A673 (cell line): ENCODE measurements at places on chromosomes 7 and 10. TPM values are rescaled to one million over a fixed set of nuclear protein-coding genes. Genes with fewer than 3 reads are reported as not detected.
A peak's percentile ranks its signal among the peaks of the same experiment; 100 is the strongest.

DNA sequence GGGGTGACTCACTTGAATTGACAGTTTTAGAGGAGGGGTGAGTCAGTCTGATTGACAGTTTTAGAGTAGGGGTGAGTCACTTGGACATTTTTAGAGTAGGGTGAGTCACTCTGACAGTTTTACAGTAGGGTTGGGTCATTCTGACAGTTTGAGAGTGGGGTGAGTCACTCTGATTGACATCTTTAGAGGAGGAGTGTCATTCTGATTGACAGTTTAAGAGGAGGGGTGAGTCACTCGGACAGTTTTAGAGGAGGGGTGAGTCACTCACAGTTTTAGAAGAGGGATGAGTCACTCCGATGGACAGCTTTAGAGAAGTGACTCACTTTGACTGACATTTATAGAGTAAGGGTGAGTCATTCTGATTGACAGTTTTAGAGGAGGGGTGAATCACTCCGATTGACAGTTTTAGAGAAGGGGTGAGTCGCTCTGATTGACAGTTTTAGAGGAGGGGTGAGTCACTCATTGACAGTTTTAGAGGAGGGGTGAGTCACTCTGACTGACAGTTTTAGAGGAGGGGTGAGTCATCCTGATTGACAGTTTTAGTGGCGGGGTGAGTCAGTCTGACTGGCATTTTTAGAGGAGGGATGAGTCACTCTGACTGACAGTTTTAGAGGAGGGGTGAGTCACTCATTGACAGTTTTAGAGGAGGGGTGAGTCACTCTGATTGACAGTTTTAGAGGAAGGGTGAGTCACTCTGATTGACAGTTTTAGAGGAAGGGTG lies 595.9 kb downstream of the DNAJB6 start:
- no peaks in the 10 kb centered on the region for H3K36me3 ChIP-seq
- DNase-seq = peak; percentile 4
- no peaks in the 10 kb centered on the region for H3K27me3 ChIP-seq
- H3K27ac ChIP-seq = no peak overlapping the region
- no peak overlapping the region for H3K4me3 ChIP-seq
- H3K4me1 ChIP-seq = no peaks in the 10 kb centered on the region

The MYL10 gene
- 0.30 TPM in 1 of 2 replicates, not detected in the other for total RNA-seq

- no peak overlapping the region for H3K27ac ChIP-seq
- no peaks in the 10 kb centered on the region for H3K4me1 ChIP-seq
- no peaks in the 10 kb centered on the region for H3K36me3 ChIP-seq
- no peak overlapping the region for H3K4me3 ChIP-seq
- DNase-seq = no peak
- H3K27me3 ChIP-seq = no peaks in the 10 kb centered on the region
Observed at GRCh38 chr7:24017519-24017918, 266.5 kb upstream of the NPY start.

DNA sequence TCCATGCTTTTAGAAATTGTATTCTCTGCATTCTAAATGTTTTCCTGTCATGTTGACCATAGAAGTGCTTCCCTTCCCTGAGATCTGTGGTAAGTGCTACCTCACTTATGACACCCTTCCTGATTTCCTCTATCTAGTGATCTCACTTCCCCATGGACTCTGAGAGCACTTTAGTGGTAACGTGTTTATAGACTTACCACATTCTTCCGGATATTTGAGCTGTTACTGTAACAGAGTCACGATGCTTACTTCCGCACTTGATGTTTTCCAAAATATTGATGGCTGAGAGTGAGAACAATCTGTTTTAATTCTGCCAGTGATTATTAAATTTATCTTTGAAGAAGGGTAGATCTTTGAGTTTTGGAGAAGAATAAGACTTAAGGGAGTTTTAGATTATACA lies 60.1 kb upstream of the NAMPT start:
- no peak overlapping the region for H3K4me3 ChIP-seq
- no peaks in the 10 kb centered on the region for H3K36me3 ChIP-seq
- no peak overlapping the region for H3K27ac ChIP-seq
- H3K4me1 ChIP-seq = peaks cover 20% of the 10 kb centered on the region
- no peaks in the 10 kb centered on the region for H3K27me3 ChIP-seq
- no peak for DNase-seq

The DNA2 gene
- total RNA-seq = 48.7 and 51.9 TPM in 2 replicates

DNA sequence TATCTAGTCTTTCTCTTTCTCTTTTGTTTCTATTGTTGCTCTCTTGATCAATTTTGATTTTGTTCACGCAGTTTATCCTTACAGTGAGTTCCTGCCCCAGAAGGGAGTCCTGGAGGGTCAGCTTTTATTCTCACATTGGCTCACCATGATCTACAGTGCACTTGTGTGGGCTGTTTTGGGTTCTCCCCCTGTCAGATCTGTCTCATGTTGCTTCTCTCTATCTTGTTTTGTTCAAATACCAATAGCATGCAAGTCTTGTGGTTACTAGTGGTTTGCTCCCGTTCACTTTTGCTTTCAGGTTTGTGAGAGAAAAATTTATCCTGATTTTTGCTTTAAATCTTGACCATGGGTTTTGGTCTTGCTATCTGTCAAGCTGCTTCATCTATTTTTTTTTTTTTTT lies 74.3 kb downstream of the PTN start:
- H3K4me3 ChIP-seq = no peak overlapping the region
- H3K4me1 ChIP-seq = no peaks in the 10 kb centered on the region
- no peaks in the 10 kb centered on the region for H3K27me3 ChIP-seq
- H3K36me3 ChIP-seq = no peaks in the 10 kb centered on the region
- DNase-seq = no peak

DNA sequence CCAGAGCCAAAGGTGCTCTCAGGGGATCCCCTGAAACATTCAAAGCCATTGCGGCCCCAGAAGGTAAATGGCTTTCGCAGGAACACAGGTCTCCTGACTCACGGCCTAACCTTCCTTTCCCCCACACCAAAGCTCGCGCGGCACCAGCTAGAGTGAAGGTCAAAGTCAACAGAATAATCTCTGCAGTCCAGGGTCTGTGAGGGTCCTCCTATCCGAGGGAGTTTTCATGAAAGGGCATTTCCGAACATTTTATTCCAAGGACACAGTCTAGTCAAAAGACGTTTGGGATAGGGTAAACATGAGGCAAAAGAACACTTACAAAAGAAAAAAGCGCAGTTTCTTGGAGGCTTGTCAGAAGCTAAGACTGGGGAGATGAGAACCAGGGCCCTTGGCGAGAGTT lies 559 bp upstream of the STEAP2 start:
- H3K27me3 ChIP-seq = no peaks in the 10 kb centered on the region
- H3K4me1 ChIP-seq = peaks cover 38% of the 10 kb centered on the region
- peak overlapping the region; percentile 98 for H3K27ac ChIP-seq
- H3K36me3 ChIP-seq = peaks cover 8% of the 10 kb centered on the region
- peak; percentile 48 for DNase-seq

- no peaks in the 10 kb centered on the region for H3K27me3 ChIP-seq
- H3K4me3 ChIP-seq = no peak overlapping the region
- H3K36me3 ChIP-seq = no peaks in the 10 kb centered on the region
- no peaks in the 10 kb centered on the region for H3K4me1 ChIP-seq
Observed at GRCh38 chr7:34620425-34620824, 37.6 kb upstream of the NPSR1 start.

DNA sequence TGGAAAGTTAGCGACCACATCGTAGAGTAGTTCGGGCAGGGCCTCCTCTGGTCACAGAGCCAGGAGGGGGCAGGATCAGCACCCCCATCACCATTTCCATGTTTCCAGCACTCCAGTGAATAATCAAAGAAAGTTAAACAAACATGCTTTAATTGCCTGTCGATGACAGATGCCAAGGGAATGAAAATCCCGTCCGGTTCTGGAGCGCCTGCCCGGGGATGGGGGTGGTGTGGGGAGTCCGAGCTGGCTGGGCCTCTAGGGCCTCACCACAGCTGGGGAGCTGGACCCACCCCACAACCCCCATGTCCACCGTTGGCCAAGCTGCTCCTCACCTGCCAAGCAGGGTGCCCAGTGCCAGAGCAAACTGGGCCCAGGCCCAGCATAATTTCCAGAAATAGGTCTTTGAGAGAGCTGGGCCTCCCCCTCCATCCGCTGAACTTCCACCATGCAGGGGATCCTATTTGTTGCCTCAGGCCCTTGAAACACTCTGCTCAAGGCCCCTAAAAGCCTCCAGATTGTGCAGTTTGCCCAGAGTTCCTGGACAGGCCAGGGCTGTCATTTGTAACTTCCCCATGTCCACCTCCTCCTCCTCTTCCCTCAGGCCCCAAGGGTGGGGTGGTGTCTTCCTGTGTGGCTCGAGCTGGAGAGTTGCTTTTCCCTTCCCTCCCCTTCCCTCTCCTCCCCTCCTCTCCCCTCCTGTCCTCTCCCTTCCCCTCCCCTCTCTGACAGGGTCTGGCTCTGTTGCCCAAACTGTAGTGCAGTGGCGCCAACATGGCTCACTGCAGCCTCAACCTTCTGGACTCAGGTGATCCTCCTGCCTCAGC lies 101.0 kb downstream of the MYL10 start:
- DNase-seq = no peak
- H3K4me1 ChIP-seq = no peaks in the 10 kb centered on the region
- H3K27ac ChIP-seq = no peak overlapping the region
- H3K4me3 ChIP-seq = no peak overlapping the region
- H3K36me3 ChIP-seq = no peaks in the 10 kb centered on the region

The PROSER2 gene
- 37.1 and 40.4 TPM in 2 replicates for total RNA-seq

GRCh38 chr10:118672766-118673715 lies 77.6 kb upstream of the PRLHR start:
- H3K27ac ChIP-seq = no peak overlapping the region
- peaks cover 14% of the 10 kb centered on the region for H3K4me1 ChIP-seq
- H3K36me3 ChIP-seq = no peaks in the 10 kb centered on the region
- no peaks in the 10 kb centered on the region for H3K27me3 ChIP-seq
- no peak overlapping the region for H3K4me3 ChIP-seq

DNA sequence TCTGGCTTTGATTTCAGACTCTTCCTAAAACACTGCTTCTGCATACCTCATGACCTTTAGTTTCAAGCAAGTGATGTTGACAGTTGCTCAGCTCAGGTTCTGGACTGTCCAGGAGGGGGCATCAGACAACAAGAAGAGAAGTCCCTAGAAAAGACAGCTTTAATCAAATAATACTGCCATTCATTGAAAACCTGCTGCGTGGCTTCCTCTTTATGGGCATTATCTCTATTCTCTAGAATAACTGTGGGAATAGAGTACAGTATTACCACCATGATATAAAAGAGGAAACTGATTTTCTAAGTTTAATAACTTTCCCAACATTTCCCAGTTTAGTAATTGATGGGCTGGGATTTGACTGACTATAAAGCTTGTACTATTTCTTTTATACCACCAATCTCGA lies 170.4 kb downstream of the SNX13 start:
- no peak overlapping the region for H3K27ac ChIP-seq
- H3K36me3 ChIP-seq = no peaks in the 10 kb centered on the region
- peak; percentile 79 for DNase-seq
- H3K4me3 ChIP-seq = no peak overlapping the region
- H3K27me3 ChIP-seq = no peaks in the 10 kb centered on the region

DNA sequence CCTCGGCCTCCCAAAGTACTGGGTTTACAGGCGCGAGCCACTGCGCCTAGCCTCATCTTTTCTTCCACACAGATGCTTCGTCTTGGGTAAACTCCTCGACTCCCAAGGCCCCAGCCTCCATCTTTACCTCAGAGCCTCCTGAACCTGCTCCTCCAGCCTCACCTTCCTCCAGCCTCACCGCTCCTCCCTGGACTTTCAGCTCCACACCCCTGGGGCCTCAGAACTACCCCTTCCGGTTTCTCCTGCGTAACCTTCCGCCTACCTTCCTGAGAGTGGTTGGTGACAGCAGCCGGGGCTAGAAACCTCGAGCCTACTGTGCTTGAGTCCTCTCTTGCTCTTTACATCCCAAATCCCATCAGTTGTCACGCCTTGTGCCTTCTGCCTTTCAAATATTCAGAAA lies 45.8 kb downstream of the FKBP6 start:
- no peaks in the 10 kb centered on the region for H3K4me1 ChIP-seq
- no peak for DNase-seq
- H3K4me3 ChIP-seq = no peak overlapping the region
- no peaks in the 10 kb centered on the region for H3K36me3 ChIP-seq

The SAP25 gene
- total RNA-seq = 1.7 and 2.8 TPM in 2 replicates

The ANKRD30A gene
- total RNA-seq = not detected in 2 replicates

- no peak for DNase-seq
- no peaks in the 10 kb centered on the region for H3K27me3 ChIP-seq
- H3K27ac ChIP-seq = no peak overlapping the region
- no peak overlapping the region for H3K4me3 ChIP-seq
- no peaks in the 10 kb centered on the region for H3K4me1 ChIP-seq
- H3K36me3 ChIP-seq = no peaks in the 10 kb centered on the region
Observed at GRCh38 chr10:120605410-120605809, 148.4 kb downstream of the PLPP4 start.

- peaks cover 7% of the 10 kb centered on the region for H3K27me3 ChIP-seq
- DNase-seq = no peak
- no peak overlapping the region for H3K4me3 ChIP-seq
- H3K4me1 ChIP-seq = no peaks in the 10 kb centered on the region
- H3K27ac ChIP-seq = no peak overlapping the region
Observed at GRCh38 chr7:16260236-16260728, 161.1 kb downstream of the CRPPA start.

DNA sequence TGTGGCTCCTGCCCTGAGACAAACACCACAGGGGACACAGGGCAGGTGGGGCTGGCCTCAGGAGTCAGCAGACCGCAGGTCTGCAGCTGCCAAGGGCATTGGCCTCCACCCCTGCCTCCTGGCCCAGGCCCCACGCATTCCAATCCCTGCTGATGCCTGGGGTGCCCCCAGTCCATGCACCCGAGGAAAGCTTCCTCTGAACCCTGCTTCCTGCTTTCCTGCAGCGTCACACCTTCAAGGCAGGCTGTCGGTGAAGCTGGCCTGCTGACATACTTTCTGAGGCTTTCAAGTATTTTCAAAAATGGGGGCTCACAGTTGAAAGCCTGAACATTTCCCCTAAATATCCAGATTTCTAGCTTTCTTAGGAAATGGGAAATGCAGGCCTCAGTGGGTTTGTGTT lies 22.5 kb upstream of the ANTXRL start:
- no peak overlapping the region for H3K4me3 ChIP-seq
- H3K4me1 ChIP-seq = no peaks in the 10 kb centered on the region
- H3K36me3 ChIP-seq = no peaks in the 10 kb centered on the region
- H3K27me3 ChIP-seq = no peaks in the 10 kb centered on the region
- no peak overlapping the region for H3K27ac ChIP-seq

GRCh38 chr10:123187781-123188180 lies 33.6 kb downstream of the BUB3 start:
- DNase-seq = peak; percentile 33
- no peak overlapping the region for H3K27ac ChIP-seq
- H3K4me1 ChIP-seq = no peaks in the 10 kb centered on the region
- no peaks in the 10 kb centered on the region for H3K36me3 ChIP-seq
- no peak overlapping the region for H3K4me3 ChIP-seq

- no peaks in the 10 kb centered on the region for H3K4me1 ChIP-seq
- H3K27me3 ChIP-seq = no peaks in the 10 kb centered on the region
- no peak overlapping the region for H3K4me3 ChIP-seq
Observed at GRCh38 chr7:97145068-97145467, 27.6 kb downstream of the SDHAF3 start.

GRCh38 chr10:70874061-70874460 lies 14.3 kb downstream of the PCBD1 start:
- H3K4me3 ChIP-seq = no peak overlapping the region
- no peaks in the 10 kb centered on the region for H3K4me1 ChIP-seq
- DNase-seq = no peak
- H3K27ac ChIP-seq = no peak overlapping the region
- H3K36me3 ChIP-seq = peaks cover 7% of the 10 kb centered on the region
